ENCODE measurements at places on chromosomes 16 and 17. TPM values are rescaled to one million over a fixed set of nuclear protein-coding genes. Genes with fewer than 3 reads are reported as not detected.

The CTCF gene
- 27.8 TPM for total RNA-seq

The TMEM204 gene
- total RNA-seq = 27.8 TPM

The HAS3 gene
- total RNA-seq = 2.5 TPM

The MSLN gene
- total RNA-seq = not detected

The AIPL1 gene
- total RNA-seq = not detected

The ARL2BP gene
- 50.5 TPM for total RNA-seq

The TPPP3 gene
- 1.3 TPM for total RNA-seq

The LAT gene
- total RNA-seq = 4.3 TPM

The FBXO39 gene
- 1.0 TPM for total RNA-seq

The SNX11 gene
- 14.2 TPM for total RNA-seq

The CCL5 gene
- 3.5 TPM for total RNA-seq

The ENPP7 gene
- not detected for total RNA-seq

The FBXL16 gene
- total RNA-seq = 4.2 TPM

The IRX6 gene
- 3.6 TPM for total RNA-seq

The CHST6 gene
- total RNA-seq = 0.44 TPM

The HAP1 gene
- total RNA-seq = 0.33 TPM

The GAS7 gene
- total RNA-seq = 33.4 TPM

The JUP gene
- total RNA-seq = 158 TPM

The CSH1 gene
- total RNA-seq = not detected

The TBC1D28 gene
- not detected for total RNA-seq

The DBNDD1 gene
- total RNA-seq = 6.0 TPM

The CDRT4 gene
- total RNA-seq = 7.0 TPM

The DUS2 gene
- 6.9 TPM for total RNA-seq

The SECTM1 gene
- 16.2 TPM for total RNA-seq

The BAHCC1 gene
- total RNA-seq = 11.7 TPM

The RNF157 gene
- 4.3 TPM for total RNA-seq

The TOP2A gene
- 2.5 TPM for total RNA-seq

The GPR179 gene
- under 0.01 TPM for total RNA-seq

The CASKIN1 gene
- not detected for total RNA-seq

The CDRT15 gene
- not detected for total RNA-seq

The HSPB9 gene
- not detected for total RNA-seq

The CD300H gene
- not detected for total RNA-seq

The IL17C gene
- not detected for total RNA-seq

The SEZ6L2 gene
- 0.16 TPM for total RNA-seq

The CYGB gene
- total RNA-seq = 5.9 TPM

The EXOC3L1 gene
- total RNA-seq = 3.6 TPM

The TMEM94 gene
- 62.5 TPM for total RNA-seq

The CTF1 gene
- total RNA-seq = 4.5 TPM

The CLEC19A gene
- total RNA-seq = not detected

The DLX3 gene
- 0.44 TPM for total RNA-seq

The CHMP6 gene
- 18.6 TPM for total RNA-seq

The ABCC11 gene
- total RNA-seq = 0.32 TPM

The CACNG3 gene
- total RNA-seq = not detected

The TNFSF13 gene
- total RNA-seq = 25.2 TPM

The CDH1 gene
- 86.5 TPM for total RNA-seq

The KRTAP9-4 gene
- total RNA-seq = not detected

The MFSD6L gene
- 0.48 TPM for total RNA-seq

The LRRC45 gene
- total RNA-seq = 14.7 TPM

The ZNF624 gene
- total RNA-seq = 3.6 TPM

The EPX gene
- not detected for total RNA-seq

The SPPL2C gene
- total RNA-seq = not detected

The IRX5 gene
- total RNA-seq = 59.0 TPM

The MYL11 gene
- not detected for total RNA-seq

The MT4 gene
- not detected for total RNA-seq

The CEP20 gene
- total RNA-seq = 43.9 TPM

The KIFC3 gene
- total RNA-seq = 36.1 TPM

The GNAO1 gene
- total RNA-seq = 0.96 TPM

The KRT15 gene
- total RNA-seq = 0.80 TPM

The C16orf92 gene
- not detected for total RNA-seq

The CALCOCO2 gene
- 262 TPM for total RNA-seq
